ENCODE measurements at places on chromosomes 3 and 15.

- DNase-seq = no peak
These were observed 28.8 kb downstream of the CDIN1 start for GRCh38 chr15:36608180-36608579.

- DNase-seq = peak; percentile 12
These were observed 212.0 kb downstream of the XXYLT1 start for GRCh38 chr3:195059006-195059350.

GRCh38 chr15:70525551-70525950, 237.8 kb downstream of the UACA start:
- DNase-seq = no peak

GRCh38 chr15:67130673-67131601, 65.5 kb downstream of the SMAD3 start:
- DNase-seq = peak; percentile 73

DNA sequence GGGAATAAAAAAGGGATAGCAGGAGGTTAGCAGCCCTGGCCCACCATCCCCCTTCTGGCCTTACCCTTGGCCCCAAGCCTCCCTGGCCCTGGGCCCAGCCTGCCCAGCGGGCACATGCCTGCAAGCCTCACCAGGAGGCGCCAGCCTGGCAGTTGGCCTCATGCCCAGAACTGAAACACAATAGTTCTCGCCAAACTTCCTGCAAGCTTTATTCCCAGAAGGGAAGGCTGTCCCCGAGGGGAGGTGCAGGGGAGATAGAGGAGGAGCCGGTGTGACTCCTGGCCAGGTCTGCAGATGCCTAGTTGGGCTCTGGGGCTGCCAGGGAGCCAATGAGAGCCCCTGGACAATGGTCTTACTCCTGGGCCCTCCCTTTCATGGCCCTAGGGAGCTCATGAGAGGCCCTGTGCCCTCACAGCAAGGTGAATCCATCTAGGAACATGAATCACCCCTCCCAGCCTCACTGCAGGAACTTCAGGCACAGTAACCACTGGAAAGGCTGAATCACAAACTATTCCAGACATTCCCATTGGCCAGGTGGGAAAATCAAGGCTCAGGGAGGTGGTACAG, 4.0 kb downstream of the CCDC33 start:
- peak; percentile 67 for DNase-seq

- DNase-seq = no peak
These were observed 6.3 kb upstream of the UCN2 start for GRCh38 chr3:48569808-48570450.

DNA sequence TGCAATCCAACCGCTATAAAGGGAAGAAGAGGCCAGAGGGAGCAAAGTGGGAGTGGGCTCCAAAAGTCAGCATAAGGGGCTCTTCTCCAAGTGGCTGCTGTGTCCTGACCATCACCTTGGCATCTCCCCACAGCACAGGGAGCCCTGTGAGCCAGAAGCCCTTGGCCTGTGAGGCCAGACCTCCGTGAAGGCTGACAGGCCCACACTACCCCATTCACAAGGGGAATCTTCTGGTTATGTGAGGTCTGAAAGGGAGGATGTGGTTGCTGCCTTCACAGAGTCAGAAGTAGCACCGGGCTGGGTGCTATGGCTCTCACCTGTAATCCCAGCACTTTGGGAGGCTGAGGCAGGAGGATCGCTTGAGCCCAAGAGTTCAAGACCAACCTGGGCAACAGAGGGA, 2.6 kb upstream of the ULK3 start:
- no peak for DNase-seq

- no peak for DNase-seq
These were observed 7.8 kb downstream of the EMC3 start for GRCh38 chr3:9978710-9979305.

DNA sequence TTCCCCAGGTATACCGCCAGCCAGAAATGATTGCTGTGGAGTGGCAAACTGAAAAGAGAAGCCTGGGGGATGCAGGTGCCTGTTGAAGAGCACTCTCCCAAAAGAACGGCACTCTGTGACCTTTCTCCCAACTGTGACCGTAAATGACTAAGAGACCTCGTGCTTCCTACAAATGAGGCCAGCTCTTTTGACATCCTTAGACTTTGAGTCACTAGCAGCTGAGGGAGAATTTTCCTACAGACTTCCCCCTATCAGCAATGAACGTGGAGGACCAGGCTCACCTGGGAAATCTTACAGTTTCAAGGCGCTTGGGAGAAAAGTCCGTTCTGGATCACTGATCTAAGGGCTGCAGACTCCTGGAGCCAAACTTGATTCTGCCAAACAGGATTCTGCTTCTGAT, 8.6 kb downstream of the AQP9 start:
- DNase-seq = no peak

GRCh38 chr15:100167884-100168375, 173.8 kb downstream of the ADAMTS17 start:
- DNase-seq = peak; percentile 7

DNA sequence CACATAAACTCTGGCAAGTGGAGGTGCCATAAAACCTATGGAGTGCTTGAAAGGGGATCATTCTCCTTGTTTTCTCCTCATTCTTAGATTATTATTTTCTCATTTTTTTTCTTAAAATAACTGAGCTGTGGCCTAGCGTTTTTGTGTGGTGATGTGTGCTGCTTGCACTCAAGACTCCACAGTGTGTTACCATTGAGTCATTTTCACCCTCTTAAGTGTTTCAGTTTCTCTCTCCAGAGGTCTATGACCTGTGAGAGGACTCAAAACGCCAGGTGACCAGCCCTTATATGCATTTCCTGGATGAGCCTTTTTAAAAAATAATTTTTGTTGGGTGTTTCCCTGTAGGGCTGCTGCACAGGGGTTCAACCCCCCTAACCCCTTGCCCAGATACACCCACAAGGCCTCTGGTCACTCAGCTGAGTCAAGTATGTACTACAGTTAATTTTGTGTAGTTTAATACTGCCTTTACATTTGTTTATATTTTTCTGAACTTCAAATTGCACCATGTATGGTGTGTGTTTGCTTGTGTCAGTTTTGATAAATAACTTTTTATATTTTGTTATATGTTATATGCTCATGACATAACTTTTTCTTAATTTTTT, 15.4 kb upstream of the BTLA start:
- DNase-seq = no peak

GRCh38 chr3:45182915-45183871, 37.0 kb upstream of the CDCP1 start:
- DNase-seq = peak; percentile 76

DNA sequence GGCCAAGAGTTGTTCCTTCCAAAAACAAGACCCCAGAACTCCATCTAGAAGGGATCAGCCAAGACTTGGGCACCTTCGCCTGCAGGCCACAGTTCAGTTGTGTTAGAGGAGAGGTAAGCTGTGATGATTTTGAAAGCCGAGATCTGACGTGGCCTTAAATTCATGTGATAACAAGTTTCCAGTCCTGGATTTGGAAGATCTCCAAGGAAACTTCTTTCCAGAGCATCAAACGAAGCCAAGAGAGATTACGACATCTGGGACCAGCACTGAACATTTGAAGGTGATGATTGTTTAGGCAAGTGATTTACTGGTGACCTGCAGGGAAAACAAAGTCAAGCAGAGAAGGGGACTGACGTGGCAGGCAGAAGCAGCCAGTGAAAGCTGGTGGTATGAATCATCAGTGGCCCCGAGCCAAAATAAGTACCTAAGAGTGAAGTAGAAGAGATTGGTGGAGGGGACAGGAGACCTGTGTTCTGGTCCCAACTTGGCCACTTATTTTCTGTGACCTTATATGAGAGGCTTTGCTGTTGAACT, 339.0 kb upstream of the PROK2 start:
- peak; percentile 92 for DNase-seq

- DNase-seq = no peak
These were observed 6.9 kb downstream of the CYFIP1 start for GRCh38 chr15:22973286-22973685.

DNA sequence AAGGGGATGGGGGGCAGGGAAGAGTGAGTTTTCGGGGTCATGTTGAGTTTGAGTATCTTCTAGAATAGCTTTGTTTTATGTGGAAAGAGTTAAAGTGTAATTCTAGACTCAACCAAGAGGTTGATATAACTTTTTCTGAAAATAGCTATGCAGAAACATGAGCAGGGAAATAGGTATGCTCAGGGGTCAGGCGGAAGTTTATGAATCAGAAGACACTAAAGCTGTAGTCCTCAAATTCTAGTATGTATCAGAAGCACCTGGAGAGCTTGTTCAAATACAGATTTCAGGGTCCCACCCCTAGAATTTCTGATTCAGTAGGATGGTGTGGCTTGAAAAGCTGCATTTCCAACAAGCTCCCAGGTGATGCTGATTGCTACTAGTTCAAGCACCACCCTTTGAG, 37.6 kb upstream of the UBE2E2 start:
- no peak for DNase-seq

DNA sequence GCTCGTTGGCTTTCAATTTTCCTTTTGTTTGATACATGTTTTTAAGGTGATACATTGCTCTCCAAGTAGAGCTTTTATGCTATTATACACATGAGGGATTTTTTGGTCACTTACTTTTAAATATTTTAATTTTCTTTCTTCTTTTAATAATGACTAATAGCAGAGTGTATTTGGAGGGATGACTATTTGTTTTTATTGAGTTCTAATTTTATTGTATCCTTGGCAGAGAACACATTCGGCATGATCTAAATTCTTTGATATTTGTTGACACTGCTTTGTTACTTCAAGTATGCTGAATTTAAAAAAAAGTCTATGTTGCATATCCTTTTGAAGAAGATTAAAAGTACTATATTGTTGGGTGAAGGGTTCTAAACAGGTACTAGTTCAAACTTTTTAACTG, 149.9 kb upstream of the PDZRN3 start:
- no peak for DNase-seq

GRCh38 chr3:172470588-172470987, 22.3 kb upstream of the GHSR start:
- DNase-seq = no peak

- DNase-seq = peak; percentile 59
These were observed 156.7 kb downstream of the CACNA1D start for GRCh38 chr3:53650928-53651661.

DNA sequence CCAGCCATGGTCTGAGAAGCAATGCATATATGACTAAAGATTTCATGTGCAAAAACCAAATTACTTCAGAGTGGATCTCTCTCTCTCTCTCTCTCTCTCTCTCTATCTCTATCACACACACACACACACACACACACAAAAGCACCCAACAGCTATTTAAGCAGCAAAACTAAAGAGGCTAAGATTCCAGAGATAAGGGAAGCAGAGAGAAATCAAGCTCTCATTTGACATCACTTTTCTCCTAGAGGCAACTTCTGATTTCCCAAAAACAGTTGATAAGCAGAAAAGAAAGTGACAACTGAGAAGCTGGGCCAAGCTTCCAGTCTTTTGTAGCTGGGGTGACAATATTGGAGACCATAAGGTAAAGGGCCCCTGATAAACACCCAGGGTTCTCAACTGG, 526.0 kb upstream of the NR2F2 start:
- DNase-seq = no peak

DNA sequence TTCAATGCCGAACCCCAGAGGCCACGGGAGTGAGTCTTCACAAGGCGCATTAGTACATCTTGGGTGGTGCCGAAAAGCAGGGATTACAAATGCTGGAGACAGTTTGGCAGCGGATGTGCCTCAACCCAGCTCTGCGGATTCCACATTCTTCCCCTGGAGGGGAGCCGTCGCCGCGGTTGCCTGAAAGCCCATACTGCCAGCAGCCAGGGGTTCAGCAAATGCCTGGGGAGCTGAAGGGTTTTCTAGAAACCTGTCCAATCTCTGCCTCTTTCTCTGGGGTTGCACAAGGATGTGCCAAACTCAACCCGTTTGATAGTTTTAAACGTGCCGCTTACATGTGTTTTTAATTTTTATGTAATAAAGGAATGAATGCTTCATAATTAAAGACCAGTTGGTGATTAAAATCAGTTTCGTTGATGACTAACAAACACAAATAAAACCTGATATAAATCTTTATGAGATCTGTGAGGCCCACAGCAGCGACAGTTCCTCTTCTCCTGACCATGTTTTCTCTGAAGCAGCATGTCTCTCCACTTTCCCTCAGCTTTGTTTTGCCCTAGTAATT, 74.6 kb upstream of the LEKR1 start:
- peak; percentile 85 for DNase-seq

DNA sequence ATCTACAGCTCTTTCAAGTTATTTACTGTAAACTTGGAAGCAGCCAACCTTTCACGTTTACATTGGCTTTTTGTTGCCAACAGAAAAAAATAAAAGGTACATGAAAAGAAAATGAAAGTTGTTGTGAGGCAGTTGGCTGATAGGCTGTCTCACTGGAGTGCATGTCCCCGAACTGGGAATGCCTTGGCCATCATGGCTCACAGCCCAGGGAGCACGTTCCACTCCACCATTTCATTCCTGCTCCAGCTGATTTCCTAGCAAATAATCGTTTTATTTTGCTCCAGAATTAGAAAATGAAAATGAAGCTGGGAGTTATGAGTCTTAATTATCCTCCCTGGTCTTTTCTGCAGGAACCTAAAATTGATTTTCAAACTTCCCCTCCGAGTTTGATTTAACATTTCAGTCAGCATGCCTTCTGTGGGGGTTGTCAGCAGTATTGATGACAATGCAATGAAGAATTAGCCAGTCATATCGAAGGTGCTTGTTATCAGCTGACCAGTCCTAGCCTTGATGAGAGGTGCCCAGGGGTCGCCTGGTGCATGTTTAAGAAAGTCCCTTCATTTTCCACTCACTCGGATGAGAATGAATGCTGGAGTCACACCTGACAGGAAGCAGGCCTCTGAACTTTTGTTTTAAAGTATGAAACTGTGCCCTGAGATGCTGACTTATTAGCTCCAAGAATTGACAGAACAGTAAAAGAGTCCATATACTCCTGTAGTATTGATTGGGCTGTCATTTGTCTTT, 293.7 kb upstream of the TRIM42 start:
- no peak for DNase-seq

DNA sequence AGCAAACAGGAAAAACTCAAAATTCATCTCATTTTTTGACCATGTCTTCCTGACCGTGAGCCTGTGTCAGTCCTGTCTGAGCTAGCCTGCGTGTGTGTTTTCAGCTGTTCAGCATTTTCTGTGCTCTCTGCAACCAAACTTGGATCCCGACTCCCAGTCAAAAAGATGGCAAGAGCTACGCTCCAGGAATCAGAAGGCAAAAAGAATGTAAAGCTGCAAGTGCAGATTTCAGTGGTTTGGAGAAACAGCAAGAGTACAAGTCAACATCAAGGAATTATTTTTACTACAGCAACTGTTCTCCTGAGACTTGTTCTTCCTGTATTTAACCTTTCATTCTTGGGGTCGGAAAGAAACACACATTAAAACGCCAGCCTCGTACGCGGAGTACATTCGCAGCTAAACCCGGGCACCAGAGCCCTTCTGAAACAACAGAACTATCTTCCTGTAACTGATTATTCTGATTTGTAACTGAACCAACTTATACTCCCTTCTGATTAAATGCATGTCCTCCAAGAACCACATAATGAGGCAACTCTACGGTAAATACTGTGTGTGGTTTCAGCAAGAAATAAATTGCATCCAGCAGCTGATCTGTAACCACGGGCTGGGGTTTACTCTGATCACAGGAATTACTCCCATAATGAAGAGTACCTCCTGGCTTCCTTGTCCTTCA, 107.4 kb downstream of the LRIG1 start:
- peak; percentile 41 for DNase-seq

DNA sequence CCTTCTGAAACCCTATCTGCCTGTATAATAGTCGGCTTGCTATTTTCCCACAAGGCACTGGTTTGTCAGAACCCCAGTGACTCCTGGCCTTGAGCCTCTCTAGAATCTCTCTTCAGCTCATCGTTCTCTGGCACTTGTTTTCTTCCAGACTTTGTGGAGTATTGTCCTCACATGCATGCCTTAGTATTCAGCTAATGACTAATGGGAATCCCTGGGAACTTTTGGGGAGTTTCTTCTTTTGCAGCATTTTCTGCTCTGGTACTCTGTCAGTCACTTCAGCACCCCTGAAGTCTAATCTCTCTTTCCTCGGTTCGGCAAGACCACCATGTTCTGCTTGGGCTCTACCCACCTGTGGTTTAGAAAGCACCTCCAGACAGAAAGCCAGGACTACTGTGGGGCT, 35.8 kb upstream of the THRB start:
- no peak for DNase-seq
